Peyer's patch (tissue), 4 donors: ENCODE measurements at places on chromosomes 3 and 15. TPM values are rescaled to one million over a fixed set of nuclear protein-coding genes. Genes with fewer than 3 reads are reported as not detected.

- no peak for DNase-seq
These were observed 22.8 kb downstream of the STOML1 start for GRCh38 chr15:73969151-73969759.

TRIM69 gene
- total RNA-seq: 6.7 TPM

- no peak for DNase-seq
These were observed 8.9 kb upstream of the FAM131A start for GRCh38 chr3:184328516-184328915.

NISCH gene
- 123 TPM for total RNA-seq

DNA sequence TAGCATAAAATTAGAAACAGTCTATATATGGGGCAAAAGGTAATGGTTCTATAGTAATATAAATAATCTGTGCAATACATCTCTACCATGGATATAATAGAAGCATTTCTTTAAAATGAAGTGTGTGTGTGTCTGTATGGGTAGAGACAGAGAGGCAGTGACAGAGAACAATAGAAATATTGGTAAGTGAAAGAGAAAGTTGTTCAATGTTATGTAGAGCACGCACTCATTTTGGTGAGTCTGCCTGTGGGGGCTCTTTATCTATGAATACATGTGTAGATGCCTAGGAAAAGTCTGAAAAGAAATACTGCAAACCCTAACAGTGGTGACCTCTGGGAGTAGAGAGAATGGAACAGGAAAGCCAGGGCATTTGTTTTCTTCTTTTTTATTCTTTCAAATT is 182.6 kb downstream of the STAC start:
- no peak for DNase-seq

- DNase-seq: no peak
These were observed 37.9 kb downstream of the CPA3 start for GRCh38 chr3:148903022-148903442.

- no peak for DNase-seq
These were observed 66.8 kb downstream of the GALK2 start for GRCh38 chr15:49236869-49237268.

CPNE4 gene
- not detected for total RNA-seq

- DNase-seq: no peak
These were observed 11.9 kb upstream of the PLA2G4D start for GRCh38 chr15:42106288-42106687.

DNA sequence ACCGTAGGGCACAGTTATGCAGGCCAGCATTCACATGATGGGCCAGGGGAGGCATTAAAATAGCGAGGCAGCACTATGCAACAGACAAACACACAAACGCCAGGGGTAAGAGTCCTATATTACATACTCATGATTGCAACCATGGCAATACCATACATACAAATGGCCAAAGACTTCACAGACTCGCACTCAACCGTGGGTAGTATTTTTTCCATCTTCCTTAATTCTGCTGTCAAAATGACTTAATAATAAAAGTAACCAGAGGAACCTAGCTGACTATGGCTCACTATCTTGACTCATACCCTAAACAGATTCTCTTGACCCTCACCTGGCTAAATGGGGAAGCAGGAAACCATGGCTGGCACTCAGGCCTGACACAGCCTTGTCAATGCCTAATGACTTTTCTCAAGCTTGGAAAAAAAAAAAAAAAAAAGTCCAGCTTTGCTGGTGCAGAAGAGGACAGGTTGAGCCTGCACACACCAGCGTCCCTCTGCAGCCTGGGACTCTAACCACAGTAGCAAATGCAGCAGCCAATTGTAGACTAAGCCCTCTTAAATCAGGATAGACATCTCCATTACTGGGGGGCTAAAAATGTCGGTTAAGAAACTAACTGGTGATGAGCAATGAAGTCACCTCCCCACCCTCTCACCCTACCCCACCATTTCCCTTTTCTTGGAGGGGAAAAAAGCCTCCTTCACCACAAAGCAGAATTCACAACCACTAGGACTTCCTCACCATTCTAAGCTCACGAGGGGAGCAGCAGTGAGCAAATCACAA is 23.1 kb downstream of the CCDC12 start:
- DNase-seq: no peak

DNA sequence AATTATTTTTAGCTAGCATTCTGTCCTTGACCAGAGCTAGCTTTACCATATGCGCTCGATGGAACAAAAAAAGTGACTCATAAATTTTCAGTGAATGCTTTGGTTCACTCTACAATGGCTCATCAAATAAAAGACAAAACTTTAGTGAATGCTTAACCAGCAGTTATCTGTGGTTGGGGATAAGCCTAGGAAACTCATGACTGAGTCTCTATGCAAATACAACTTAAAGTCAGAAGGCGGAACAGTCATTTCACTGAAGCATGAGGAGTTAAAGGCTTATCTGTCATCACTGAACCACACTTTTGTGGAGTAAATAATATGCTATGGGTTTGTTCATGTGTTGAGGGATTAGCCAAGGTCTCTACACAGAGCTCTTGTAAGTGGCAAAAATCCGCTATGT is 308.4 kb downstream of the SQOR start:
- DNase-seq: no peak

CA12 gene
- 22.1 TPM for total RNA-seq
